ENCODE measurements at places on chromosomes 3 and 15.

GRCh38 chr3:116671151-116671550 is 38.4 kb upstream of the TUSC7 start:
- DNase-seq: no peak

- no peak for DNase-seq
Observed at GRCh38 chr3:125054449-125055329, 1.1 kb downstream of the HEG1 start.

GRCh38 chr3:117303443-117303842 is 593.9 kb downstream of the TUSC7 start:
- no peak for DNase-seq

- DNase-seq: no peak
Observed at GRCh38 chr3:150691414-150692040, 12.2 kb downstream of the ERICH6 start.

- DNase-seq: peak; percentile 19
Observed at GRCh38 chr15:85318048-85318731, 62.2 kb upstream of the AKAP13 start.

DNA sequence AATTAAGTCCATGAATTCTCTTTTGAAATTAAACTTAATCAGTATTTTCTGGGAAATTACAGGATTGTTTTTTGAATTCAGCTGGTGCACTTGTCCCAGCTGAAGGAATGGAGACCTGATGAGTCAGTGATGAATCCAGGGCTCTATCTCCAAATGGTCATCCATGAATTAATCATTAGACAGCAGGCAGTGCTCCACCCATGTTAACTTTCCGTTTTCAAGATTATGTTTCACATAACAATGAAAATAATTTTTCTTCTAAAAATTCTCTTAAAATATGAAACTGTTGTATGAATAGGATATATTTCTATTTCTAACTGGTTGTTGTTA is 13.9 kb upstream of the PAQR9 start:
- DNase-seq: no peak

- DNase-seq: no peak
Observed at GRCh38 chr15:47258521-47258920, 458.8 kb upstream of the SEMA6D start.

DNA sequence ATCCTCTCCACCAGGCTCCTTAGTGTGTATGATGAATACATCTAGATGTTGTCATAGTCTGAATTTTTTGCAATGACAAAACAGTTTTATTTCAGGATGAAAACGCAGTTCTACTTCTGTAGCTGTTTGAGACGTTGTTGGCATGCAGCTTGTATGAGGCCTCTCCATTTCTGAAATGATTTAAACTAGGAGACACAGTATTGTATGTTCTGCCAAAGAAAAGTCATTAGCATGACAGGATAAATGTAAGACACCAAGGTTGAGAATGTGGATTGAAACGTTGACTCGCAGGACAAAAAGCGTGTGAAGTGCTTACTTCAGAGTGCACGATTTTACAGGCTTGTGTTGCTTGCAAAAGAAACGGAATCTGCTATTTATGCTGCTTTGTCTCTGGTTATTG is 35.3 kb downstream of the ABHD17C start:
- no peak for DNase-seq

GRCh38 chr15:44275150-44275830 is 13.2 kb upstream of the GOLM2 start:
- no peak for DNase-seq

DNA sequence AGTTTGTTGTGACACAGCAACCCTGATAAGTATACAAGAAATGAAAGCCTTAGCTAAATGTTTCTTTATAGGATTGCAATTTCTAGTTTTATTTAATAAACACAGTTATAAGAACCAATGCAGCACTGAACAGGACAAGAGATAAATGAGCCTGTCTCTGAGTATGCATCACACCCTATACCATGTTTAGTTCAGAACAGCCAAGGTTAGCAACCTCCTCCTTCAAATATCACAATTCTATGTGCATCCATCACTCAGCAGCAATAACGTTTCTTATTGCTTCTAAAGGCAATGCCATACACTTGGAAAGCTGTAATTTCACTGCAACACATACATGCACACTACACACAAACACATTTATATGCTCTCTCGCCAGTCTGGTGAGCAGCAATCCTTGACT is 280.6 kb downstream of the PTPRG start:
- DNase-seq: no peak

DNA sequence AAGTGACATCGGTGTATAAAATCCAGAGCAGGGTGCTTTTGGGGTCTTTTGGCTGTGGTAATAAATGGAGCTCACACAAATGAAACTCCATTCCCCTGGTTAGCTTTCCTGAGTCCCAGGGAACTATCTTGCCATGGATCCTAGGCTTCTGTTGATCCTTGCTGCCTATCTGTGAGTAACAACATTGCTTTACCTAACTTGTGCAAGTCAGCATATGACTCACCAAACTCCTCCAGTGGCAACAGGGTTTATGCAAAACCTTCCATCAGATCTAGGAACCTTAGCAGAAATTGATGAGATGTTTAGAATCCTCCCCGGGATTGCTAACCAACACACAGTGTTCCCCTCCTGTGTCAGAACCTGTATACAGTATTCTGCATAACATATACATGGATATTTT is 105.4 kb downstream of the SCAPER start:
- no peak for DNase-seq

- DNase-seq: no peak
Observed at GRCh38 chr3:140843656-140844055, 98.0 kb upstream of the SLC25A36 start.

DNA sequence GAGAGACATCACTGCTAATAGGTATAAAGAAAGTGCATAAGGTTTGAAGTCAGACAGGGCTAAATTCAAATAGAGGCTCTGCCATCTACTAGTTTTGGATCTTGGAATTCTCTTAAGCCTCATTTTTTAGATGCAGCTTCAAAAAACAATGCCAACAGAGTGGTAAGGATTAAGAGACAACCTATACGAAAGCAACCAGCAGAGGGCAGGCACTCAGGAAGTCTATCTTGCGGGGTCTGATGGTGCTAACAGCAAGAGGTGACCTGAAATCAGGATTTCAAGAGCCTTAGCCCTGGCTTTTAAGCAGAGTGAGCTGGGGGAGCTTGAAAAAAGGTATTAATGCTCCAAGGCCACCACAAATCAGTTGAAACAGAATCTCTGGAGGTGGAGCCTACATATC is 40.7 kb downstream of the LDHAL6B start:
- peak; percentile 57 for DNase-seq

- no peak for DNase-seq
Observed at GRCh38 chr15:42367041-42367440, 7.7 kb downstream of the CAPN3 start.

DNA sequence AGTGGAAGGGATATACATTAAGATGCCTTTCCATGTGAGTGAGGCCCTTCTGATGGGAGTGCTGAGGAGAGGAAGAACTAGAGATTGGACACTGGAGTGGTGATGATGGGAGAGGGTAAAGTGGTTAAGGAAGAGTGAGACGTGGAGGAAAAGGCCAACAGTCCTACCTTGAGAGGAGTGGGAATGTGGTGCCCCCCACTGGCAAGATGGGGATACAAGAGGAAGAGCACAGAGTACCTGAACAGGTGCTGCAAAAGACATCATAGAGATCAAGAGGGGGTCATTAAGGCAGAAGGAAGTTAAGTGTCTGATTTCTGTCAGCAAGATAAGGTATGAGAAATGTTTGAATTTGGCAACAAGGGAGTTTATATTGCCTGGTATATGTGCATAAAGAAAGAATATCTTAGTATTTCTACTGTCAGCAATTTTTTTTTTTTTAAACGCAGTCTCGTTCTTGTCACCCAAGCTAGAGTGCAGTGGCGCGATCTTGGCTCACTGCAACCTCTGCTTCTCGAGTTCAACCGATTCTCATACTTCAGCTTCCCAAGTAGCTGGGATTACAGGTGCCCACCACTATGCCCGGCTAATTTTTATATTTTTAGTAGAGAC is 34.0 kb downstream of the ARIH2 start:
- DNase-seq: peak; percentile 47

DNA sequence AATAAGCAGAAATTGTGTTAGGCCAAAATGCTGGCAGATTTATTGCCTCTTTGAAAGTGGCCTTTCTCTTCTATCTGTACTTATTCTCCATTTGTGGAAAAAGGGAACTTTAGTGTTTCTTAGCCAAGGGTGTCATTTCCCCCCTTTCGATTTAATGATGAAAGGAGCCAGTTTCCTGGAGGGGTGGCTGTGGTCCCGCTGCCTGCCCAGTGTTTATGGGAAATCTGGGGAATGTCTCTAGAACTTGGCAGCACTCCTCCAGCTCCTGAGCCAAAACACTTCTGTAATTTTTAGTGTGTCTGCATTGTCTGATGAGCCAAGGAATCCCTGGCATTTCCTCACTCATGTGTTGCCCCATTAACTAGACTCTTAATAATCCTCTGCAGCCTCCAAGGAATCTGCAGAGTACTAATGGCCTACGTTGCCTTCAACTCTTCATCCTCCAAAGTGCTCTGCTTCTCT is 448.8 kb downstream of the GRM7 start:
- no peak for DNase-seq

DNA sequence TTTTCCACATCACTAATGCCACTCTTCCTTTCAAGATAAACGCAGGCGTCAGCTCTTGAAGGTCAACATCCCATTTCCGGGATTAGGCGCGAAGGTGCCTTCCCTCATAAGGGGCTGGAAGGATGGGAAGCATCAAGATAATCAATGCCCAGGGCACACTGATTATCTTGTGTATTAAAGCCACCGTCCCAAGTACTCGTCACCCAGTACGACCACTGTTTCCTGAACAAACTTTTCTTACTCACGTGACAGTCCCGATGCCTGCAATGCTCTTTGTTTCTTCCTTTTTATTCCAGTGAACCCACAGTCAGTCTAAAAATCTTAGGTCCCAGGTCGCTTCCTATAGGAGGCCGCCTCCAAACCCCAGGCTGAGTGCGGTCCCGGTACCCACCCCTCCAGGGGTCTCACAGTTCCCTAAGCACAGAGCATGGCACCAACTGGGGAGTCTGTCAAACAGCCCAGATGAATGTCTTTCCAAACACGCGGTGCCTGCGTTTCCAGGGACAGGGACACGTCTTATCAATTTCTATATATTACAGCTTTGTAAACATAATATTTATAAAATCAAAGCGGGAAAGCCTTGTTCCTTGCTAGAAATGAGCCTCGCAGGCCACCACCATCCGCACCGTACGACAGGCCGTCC is 589 bp downstream of the ANAPC13 start:
- no peak for DNase-seq

DNA sequence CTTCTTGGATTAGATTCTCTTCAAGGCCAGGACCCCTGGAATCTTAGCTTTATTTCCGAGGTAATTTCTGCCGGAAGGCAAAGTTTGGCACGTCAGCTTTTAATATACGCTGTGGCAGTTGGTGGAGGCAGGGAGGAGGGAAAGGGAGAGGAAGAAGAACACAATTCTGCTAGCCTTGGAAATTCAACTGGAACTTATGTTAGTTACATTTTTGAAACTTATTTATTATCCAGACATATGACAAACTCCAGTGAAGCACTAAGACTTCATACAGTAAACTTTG is 100.1 kb upstream of the TSC22D2 start:
- DNase-seq: no peak

DNA sequence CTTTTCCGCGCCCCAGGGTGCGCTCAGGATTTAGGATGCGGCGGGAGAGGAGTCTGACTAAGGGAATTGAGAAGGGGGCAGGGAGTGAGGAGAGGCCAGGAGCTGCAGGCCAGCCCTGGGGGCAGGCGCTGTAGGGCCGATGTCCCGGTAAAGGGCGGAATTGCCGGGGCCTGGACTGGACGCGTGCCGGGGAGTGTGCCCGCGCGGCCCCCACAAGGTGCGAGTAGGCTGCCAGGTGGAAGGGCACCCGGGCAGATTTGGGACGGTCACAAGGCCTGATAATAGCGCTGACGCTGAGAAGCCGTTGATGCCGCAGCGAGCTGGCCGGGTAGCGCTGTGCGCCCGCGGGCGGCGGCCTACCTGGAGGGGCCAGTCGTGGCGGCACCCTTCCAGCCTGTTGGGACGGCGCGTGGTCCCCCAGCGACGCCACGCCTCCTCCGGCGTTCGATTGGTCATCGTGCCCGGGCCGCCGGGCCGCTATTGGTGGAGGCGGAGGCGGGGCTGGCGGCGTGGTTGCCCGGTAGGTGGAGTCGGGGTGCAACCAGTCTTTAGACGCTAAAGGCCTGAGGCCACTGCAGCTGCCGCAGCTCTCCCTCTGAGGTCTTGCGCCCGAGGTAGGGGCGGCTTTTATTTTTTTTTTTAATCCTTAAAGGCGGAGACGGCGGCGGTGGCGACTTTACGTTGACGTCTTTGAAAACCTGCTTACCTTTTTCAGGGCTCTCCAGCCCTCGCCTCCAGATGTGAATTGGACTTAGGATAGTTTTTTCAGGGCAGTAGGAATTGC is 903 bp downstream of the SLC25A38 start:
- DNase-seq: peak; percentile 97

- no peak for DNase-seq
Observed at GRCh38 chr3:58176827-58177489, 33.8 kb downstream of the DNASE1L3 start.

DNA sequence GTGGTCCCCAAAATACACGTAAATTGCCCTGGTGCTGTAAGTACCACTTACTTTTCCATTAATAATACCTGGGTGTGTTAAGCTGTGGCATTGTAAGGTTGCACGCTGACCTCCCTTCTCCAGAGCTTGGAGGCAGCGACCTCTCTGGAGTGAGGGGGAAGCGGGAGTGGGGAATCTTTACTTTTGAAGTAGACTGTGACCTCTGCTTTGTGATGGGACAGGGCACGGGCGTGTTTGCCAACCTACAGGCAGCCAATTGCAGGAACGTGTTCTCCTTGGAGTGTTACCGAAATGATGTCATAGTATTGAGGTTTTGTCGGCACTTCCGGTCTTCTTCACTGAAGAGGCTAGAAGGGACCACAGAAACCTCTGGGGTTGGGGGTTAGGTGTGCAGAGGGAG is 227.3 kb upstream of the C2CD4B start:
- peak; percentile 52 for DNase-seq

DNA sequence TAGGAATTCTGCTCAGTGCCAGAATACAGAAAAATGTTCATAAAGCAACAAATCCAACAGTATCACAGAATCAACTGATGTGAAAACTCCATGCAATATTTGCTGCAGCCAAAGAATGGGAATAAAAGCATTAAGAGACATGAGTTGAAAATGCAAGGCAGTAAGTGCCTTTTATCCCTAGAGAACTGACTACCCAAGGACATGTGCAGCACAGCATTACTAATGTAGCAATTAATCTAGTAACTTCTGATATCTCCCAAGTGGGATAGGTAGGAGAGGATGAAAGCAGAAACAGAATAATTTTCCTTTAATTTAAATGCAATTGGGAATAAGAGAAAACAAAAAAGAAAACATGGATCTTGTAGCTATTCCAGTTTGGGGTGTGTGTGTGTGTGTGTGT is 497.5 kb upstream of the CBLB start:
- no peak for DNase-seq

- DNase-seq: no peak
Observed at GRCh38 chr3:97910931-97911351, 61.3 kb downstream of the RIOX2 start.

DNA sequence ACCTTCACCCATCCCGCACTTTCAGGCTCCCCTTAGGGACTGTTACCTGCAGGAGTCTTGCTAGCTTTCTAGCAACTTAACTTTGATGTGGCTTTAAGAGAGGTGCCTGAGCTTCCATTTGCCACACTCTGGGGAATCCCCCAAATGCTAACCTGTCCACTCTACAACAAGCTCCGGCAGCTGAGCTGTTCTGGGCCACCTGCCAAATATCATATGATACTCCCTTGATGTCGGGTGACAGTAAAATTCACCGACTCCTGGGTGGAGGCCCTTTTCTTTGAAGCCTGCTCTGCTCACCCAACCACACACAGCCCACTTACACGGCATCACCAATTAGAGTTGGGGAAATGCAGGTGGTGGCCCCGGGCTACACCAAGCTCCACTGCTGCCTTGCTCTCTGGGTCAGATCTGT is 38.0 kb upstream of the XCR1 start:
- no peak for DNase-seq
